Fibroblast of skin of scalp (primary cell): ENCODE measurements at places on chromosomes 5 and 9.

GRCh38 chr9:134455934-134456755, 129.9 kb downstream of the RXRA start:
- DNase-seq, result peak; percentile 100

DNA sequence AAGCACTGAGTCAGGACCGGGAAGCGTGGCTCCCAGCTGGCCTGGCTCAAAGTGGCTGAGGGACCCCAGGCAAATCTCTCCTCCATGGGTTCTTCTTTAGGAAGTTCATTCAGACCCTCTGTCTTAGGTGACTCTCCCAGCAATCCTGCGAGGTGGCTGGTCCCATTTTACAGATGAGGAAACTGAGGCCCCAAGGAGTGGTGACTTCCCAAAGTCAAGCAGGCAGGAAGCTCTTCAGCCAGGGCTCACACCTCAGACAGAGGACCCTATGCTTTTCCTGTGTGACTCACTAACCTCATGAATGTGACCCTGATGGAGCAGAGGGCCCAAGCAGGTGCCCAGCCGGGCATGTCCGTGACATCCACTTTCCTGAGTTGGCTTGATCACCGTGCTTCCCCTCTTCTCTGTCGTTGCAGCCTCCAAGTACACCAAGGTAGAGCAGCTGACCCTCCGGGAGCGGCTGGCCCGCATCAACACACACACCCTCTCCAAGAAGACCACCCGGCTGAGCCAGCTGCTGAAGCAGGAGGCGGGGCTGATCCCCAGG, 36.5 kb downstream of the ARHGEF37 start:
- DNase-seq, result no peak

DNA sequence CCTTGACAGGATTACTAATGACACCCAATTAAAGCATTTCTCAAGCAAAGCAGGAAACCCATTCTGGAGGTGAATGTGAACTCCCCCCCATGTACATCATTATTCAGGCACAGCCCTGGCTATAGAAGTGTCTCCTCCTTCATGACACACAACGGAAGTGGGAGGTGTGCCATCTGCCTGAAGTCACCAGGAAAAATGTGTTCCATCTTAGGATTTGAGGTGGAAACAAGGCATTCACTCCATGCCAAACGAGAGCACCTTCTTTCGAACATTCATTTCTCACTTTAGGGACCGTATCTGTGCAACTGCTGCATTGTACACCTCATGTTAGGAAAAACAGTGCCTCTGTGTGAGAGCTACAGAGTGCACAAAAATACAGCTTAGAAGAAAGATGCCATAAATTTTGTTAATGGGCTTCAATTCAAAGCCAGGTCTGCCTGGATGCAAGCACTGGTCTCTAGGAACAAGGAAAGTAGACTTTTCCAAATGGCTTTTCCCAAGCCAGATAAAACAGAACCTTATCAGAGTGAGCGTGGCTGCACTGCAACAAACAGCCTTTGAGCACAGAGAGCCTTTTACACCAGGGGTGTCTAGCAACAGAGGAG, 19.4 kb downstream of the GOLM1 start:
- no peak for DNase-seq

DNA sequence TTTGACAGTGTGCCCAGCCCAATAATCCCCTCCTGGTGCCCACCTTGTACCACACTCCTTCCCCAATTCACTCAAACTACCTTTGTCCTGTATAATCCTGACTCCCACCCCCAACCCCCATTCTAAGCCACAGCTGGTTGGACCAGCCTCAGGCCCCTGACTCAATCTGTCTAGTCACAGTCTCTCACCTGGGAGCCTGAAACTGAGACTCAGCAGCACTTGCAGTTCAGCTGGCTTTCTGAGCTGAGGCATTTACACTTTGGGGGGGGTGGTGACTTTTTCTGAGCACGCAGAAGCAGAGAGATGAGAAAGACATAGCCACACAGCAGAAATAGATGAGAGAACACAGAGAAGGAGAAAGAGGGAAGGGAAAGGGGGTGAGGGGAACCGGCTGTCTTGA, 247.3 kb downstream of the MAN2A1 start:
- DNase-seq, result no peak

DNA sequence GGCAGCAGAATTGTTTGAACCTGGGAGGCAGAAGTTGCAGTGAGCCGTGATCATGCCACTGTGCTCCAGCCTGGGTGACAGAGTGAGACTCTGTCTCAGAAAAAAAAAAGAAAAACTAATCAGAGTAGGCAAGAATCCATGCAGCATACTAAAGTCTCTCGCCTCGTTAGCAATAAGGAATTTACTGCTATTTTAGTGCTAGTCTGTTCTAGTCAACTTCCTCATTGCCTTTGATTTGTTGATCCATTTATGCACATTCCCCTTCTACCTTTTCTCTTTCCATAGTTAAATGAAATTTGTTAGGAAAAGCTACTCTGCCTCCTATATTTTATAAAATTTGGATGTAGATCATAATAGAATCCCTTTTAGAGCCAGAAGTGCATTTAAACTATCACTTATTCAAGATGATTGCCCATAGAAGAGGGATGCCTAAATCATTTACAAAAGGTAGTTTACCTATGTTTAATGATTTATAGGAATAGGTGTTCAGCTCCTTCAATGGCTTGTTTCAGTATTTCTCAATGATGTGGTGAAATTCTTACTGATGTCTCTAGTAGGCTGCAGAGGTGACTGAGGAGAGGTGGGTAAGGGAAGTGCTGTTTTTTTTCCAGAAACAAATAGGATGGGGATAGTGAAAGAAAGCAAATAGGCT, 1.9 kb downstream of the LRRC19 start:
- no peak for DNase-seq

DNA sequence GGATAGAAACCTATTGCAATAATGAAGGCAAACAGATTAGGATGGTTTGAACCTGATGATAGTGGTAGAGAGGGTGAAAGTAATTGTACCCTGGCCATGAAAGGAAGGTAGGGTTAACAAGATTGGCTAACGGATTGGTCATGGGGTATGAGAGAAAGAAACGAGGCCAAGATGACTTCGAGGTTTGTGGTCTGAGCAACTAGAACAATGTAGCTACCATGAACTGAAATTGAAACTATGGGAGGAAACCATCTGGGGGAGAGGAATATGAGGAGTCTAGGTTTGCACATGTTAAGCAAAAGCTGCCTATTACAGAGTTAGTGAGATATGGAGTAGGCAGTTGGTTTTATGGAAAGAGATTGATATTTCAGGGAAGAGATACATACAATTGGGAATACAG, 406.0 kb downstream of the PRELID2 start:
- no peak for DNase-seq

GRCh38 chr9:127788337-127789011, 2.6 kb downstream of the CDK9 start:
- DNase-seq, result no peak

DNA sequence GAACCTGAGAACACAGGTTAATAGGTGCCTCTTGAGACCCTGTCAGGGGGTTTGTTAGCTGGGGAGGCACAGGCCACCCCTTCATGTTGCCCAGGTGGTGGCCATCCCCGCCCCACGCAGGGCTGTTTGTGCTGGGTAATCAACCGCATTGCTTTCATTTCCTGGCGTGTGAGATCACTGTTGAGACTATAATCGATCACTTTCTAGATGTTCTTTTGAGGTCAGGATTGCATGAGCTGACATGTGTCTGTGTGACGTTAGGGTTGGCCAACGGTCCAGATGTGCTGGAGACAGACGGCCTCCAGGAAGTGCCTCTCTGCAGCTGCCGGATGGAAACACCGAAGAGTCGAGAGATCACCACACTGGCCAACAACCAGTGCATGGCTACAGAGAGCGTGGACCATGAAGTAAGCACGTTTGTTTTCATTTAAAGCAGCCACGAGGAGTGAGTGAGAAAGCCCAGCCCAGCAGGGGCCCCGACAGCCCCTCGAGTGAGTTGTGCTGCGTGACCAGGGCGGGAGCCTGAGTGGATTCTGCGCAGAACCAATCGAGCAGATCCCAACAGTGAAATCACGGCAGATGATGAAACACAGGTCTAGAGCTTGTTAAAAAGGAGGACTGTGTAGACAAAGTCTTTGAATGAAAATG, 115.0 kb upstream of the CACNA1B start:
- DNase-seq, result no peak

DNA sequence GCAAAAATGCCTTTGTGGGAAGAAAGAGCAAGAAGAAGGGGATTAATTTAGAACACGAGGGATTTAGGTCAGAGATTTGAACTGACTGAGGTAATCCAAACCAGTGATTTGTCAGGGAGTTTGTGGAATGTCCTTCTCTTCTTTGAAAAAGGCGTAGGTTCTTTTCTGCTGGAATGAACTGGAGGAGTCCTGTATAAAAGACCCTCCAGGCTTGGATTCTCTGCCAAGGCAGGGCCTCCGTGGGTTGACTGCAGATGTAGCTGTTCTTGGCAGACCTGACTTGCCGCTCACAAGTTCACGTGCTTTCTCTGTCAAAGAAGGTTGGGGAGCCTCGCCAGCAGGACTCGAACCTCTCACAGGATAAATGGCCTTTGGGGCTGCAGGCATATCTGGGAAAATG, 62.8 kb upstream of the STC2 start:
- no peak for DNase-seq

- DNase-seq, result no peak
Observed at GRCh38 chr5:134857401-134857800, 11.6 kb downstream of the C5orf24 start.
